AG10803 (cell line): ENCODE measurements at places on chromosomes 16 and 17.

- DNase-seq = peak; percentile 86
These were observed 11.1 kb downstream of the TNS4 start for GRCh38 chr17:40490289-40490853.

DNA sequence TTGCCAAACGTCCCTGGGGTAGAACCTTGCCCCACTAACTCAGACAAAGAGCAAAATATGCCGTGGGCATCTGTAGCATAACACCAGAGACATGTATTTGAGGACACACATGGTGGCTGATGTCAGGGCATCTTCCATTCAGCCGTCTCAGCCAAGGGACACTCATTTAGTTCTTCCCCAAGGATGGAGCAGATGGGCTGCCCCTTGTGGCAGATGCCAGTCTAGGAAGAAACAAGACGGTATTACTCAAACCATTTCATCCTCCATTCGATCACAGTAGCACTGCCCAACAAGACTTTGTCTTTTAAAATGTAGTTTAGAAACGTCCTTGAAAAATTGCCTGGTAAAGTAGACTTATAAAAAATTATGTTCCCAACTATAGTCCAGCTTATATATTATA lies 937.6 kb upstream of the EEF2KMT start:
- DNase-seq = no peak

GRCh38 chr17:77352441-77352840 lies 211.7 kb downstream of the SEC14L1 start:
- no peak for DNase-seq

- DNase-seq = no peak
These were observed 176.5 kb downstream of the SEC14L1 start for GRCh38 chr17:77317091-77317750.

- peak; percentile 12 for DNase-seq
These were observed 10.0 kb downstream of the WDR45B start for GRCh38 chr17:82638183-82638773.

GRCh38 chr17:41739661-41740352 lies 5.4 kb upstream of the HAP1 start:
- DNase-seq = peak; percentile 49

- peak; percentile 44 for DNase-seq
These were observed 109.0 kb downstream of the SYCE1L start for GRCh38 chr16:77308163-77308561.

DNA sequence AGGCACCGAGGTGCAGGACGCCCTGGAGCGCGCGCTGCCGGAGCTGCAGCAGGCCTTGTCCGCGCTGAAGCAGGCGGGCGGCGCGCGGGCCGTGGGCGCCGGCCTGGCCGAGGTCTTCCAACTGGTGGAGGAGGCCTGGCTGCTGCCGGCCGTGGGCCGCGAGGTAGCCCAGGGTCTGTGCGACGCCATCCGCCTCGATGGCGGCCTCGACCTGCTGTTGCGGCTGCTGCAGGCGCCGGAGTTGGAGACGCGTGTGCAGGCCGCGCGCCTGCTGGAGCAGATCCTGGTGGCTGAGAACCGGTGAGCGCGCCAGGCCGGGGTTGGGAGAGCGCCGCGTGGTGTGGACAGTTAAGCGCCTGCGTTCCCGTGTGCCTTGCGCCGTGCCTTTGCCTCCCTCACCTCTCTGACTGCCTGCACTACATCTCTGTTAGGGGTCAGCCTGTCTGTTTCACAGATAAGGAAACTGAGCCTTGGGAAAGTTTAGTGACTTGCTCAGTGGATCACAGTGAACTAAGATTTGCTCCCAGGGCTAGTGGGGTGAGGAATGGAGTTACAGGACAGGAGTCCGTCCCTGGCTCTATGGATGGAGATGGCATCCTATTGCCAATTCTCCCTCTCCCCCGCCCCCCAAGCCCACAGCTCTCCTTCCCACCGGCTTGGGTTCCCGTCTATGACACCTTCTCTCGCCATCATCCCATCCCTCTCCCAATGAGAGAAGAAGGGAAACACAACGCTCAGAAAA lies 880 bp downstream of the SARM1 start:
- peak; percentile 32 for DNase-seq

DNA sequence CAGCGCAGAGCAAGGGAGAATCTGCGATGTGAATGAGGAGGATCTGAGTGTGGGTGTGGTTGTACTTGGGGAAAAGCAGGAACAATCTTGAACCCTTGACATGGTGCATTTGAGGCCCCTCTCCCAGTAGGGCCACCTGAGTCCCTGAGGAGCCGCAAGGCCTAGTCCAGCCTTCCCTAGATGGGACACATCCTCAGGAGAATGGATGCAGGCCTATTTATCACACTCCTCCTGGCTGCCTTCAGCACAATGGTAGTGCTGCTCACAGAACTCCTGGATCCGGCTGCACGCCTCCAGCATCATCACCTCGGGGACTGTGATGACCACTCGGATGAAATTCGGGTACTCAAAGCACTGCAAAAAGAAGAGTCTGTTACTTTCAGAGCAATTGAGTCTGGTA lies 9.0 kb downstream of the TAT start:
- DNase-seq = no peak

DNA sequence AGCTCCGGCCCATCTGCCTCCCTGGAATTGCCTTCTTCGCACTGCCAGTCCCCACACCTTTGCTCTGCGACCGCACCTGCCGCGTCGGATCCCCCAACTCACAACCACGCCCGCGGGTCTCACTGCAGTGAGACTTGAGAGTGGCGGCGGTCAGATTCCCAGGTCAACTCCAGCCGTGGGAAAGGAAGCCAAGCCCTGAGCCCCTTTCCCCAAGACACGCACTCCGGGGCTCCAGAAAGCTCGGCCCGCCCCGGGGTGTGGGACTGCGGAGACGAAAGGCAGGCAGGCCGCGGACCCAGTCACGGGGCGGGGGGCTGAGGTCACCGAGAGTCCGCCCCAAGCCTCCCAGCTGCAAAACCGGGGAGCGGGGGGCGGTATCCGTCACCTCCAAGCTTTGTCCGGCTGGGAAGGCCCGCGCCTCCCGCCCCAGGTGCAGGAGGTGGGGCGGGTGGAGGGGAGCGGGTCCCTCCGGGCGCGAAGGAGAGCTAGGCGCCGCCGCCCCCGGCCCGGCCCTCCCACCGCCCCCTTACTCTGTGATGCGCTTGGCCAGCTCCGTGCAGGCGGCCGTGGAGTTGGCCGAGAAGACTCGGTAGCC lies 615 bp downstream of the PRPSAP1 start:
- DNase-seq = no peak

GRCh38 chr16:80899809-80900592 lies 95.6 kb upstream of the CDYL2 start:
- DNase-seq = peak; percentile 34

GRCh38 chr16:57505169-57505568 lies 18.9 kb upstream of the DOK4 start:
- DNase-seq = no peak

GRCh38 chr16:72256398-72257066 lies 84.6 kb upstream of the PMFBP1 start:
- peak; percentile 94 for DNase-seq

DNA sequence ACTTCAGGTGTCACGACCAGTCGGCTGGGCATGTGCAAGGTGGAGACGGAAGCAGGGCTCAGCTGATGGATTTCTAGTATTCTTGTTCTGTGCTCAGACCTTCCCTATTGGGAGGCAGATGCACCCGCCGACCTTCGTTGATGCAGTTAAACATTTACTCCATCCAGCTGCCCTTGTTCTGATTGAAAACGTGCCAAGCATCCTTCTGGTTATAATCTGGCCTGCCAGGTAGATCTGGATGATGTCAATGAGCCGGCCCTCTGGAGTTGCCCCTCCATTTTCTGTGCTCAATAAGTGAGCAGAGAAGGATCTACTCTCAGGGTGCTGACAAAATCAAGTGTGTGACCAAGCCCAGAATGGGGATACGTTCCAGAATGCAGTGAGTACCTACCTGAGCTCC lies 38.3 kb downstream of the CCDC182 start:
- DNase-seq = no peak

DNA sequence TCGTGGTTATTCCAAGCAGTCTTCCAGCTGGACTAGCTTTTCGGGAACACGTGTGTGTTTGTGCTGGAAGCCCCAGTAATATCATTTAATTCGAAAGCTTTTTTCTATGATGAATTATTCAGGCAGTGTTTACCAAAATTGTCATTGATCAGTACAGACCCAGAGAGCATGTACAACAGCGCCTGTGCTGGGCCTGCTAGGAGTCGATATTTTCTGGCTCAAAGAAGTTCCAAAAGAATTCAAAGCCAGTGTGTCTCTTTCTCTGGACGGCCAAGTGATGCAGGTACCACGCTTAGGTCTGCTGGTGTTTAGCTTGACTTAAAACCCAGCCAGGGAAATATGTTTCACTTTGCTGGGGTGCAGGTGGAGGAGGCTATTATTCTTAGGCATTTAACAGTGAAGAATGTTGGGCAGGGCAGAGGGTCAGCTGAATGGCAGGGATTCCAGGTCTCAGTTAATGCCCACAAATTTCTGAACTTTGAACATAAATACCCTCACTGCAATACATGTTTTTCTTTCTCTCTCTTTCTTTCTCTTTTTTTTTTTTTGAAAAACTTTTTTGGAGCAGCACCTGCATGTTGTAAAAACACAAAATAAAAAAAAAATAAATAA lies 401.3 kb downstream of the WWOX start:
- DNase-seq = no peak

GRCh38 chr16:30077656-30078055 lies 1.9 kb downstream of the PPP4C start:
- DNase-seq = no peak

DNA sequence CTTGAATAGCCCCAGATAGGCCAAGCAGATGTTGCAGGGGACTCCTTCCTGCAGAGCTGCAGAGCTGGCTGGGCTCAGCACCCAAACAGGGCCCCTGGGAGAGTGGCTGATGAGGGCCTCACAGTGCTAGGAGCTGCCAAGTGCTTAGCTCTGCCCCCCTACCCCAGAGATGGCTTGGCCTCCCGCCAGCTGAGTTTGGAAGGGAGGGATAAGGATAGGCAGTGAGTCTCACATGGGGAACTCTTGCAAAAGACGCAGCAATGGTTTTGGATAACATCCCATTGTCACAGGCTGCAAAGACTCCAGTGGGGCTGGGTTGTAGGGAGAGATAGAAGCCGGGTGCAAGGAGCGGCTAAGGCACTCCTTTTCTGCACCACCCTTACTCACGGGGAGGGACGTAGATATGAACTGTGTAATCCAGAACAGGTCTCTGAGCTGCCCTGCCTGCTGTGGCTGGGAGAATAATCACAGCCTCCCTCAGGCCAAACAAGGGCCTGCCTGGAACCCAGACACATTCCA lies 52.9 kb upstream of the MAF start:
- DNase-seq = no peak

- DNase-seq = no peak
These were observed 157.0 kb downstream of the COPRS start for GRCh38 chr17:31702041-31702440.

GRCh38 chr17:5509482-5509881 lies 23.1 kb downstream of the MIS12 start:
- peak; percentile 40 for DNase-seq
